WERI-Rb-1 (cell line): ENCODE measurements at places on chromosomes 6 and 20.

DNA sequence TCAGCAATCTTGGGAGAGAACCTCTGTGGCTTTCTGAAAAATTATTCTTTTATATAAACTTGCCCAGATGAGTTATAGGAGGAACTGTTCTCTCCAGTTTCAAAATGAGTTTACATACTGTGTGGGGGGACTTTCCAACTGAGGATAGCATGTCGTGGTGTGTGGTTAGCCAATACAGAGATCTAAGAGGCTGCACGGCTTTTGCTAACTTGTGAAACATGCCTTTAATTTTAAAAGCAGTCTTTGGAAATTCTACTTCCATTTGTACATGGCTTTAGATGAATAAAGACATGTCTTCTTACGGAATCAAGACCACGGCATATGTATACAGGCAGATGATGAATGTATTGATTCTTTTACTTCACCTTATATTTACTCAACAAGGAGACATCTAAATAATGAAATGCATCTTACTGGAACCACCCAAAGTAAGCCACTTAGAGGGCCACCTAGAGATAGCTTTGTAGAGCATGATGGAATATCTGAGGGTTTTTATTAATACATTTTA is 39.8 kb downstream of the HIVEP1 start:
- no peak for DNase-seq

DNA sequence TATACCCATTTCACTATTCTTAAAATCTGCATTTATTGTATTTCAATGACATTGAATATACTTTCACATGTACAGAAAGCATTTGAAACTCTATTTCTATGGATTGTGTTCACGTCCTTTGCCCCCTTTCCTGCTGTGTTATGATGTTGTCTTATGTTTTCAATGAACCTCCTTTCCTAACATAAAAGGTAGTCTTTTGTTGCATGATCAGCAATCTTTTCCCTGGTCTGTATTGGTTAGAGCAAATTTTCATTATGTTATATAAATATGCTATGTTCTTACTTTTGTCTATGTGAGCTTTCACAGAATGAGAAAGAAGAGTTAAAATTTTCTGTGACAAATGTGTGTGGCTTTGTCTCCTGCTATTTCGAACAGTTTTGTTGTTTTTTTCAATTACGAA is 73.1 kb downstream of the KIF16B start:
- no peak for DNase-seq

GRCh38 chr6:90224196-90224595 is 72.4 kb downstream of the BACH2 start:
- no peak for DNase-seq

GRCh38 chr20:53399592-53400335 is 193.9 kb downstream of the ZNF217 start:
- DNase-seq, result no peak

DNA sequence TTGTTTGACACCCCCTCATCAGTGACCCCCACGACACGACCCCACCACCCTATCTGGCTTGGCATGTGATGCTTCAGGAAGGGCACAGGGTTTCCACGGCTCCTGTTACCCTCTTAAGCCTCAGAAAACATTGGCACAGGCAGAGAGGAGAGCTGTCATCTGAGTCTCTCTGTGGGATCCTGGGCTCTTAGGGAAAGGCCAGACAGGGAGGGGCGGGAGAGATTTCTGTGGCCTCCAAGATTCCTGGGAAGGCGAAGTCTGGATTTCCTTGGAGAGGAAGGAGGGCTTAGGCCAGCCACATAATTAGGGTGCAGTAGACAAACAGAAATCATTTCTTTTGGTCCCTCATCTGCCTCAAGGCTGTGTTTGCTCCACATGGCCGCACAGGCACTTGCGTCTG is 191.6 kb upstream of the SNX9 start:
- DNase-seq, result no peak

DNA sequence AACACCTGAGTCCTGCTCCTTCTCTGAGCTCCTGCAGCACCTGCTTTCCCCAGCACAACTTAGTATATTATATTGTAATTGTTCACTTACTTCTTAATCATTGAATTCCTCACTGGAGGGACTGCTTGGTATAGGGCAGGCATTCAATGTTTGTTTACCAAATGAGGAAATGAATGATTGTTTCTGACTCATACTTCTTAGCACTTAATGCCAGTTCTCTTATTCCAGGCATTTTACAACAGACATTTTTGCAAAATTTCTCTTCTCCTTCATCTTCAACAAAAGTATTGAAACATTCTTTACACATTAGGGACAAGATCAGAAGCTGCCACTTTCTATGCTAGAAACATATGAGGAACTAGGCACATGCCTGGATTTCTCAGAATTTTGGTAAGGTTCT is 119.4 kb downstream of the TBX18 start:
- DNase-seq, result no peak
